Left ventricle myocardium superior (tissue), 1 donor: ENCODE measurements at places on chromosomes 6 and 20. TPM values are rescaled to one million over a fixed set of nuclear protein-coding genes. Genes with fewer than 3 reads are reported as not detected.
A peak's percentile ranks its signal among the peaks of the same experiment; 100 is the strongest.

DNA sequence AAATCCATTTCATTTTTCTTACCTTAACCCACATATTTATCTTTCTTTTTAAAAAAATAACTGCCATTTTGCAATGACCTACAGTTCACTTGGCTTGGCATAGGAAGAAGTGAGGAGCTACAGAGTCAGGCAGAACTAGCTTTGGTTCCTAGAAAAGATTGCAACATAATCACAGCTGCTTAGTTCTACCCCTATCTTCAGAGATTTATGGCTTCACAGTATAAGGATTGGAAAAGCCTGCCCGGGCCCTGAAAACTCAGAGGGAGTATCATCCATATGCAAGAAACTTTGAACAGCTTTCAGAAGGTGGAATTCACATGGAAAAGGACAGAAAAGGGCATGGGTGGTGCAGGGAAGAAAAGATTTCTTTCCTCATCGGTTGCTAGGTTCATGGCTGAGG lies 774.3 kb upstream of the CHD6 start:
- DNase-seq, result no peak

The STMND1 gene
- not detected for total RNA-seq

DNA sequence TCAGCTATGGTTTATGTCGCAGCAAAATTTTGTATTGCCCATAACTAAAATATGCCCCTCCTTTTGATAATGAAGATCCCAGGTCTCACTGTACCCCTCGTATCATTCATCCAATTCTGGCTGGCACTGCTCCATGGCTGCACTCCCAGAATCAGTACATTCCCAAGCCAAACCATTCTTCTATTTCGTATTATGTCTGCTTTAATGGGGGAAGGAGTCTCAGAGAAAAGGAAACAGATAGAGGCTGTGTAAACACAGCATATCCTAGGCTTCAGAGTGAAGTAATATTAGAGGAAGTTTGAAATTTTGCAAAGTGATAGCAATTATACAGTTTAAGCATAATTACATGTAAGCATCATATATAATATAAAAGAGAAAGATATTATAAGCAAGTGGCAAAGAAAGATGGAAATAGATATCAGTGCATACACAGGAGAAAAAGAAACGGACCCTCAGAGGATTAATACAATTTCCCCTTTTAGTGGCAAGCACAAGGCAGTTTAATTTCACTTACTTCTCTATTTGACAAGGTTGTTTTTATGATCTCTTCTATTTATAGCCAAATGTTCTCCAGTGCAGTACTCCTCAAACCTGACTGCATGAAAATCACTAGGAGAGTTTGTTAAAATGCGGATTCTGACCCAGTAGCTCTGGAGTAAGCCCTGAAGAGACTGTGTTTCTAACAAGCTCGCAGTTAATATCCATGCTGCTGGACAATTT lies 56.5 kb upstream of the TENT5A start:
- peak; percentile 48 for DNase-seq

DNA sequence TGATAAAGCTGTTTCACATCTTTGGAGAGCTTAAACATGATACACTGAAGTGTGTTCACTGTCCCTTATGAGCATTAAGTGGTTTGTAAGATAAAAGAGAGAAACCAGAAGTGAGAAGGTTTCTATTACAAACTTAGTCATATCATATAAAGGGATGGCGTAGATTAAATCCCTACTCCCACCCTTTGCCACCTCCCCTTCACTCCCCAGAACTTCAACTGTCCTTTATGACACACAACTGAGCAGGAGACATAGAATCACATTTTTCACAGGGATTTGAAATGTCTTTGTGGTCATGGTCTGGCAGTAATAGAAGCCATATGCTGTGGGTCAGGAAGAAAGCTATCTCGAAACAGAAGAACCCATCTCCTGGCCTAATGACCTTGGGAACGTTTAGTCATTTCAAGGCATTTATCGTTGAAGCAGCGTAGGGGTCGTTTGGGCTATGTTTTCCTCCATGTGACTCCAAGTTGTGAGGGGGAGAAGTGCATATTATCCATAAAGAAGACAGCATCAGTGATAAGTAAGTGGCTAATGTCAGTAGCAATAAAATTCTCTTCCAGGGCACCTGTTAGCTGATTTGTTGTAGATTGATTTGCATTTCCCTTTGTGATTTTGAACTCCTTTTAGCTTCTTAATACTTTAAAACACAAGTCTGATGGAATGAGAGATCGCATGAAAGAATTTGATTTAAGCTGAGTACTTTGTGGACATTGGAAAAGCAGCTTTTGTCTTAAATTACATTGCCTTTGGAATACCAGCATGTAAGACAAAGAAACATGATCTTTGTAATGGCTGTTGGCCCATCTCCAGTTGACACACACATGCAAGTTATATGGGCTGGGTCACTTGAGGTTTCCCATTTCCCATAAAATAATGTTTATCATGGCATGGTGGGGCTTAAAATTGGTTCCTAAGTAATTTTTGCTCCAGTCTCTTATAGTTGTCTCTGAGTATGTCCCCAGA lies 501.5 kb upstream of the FLRT3 start:
- no peak for DNase-seq

DNA sequence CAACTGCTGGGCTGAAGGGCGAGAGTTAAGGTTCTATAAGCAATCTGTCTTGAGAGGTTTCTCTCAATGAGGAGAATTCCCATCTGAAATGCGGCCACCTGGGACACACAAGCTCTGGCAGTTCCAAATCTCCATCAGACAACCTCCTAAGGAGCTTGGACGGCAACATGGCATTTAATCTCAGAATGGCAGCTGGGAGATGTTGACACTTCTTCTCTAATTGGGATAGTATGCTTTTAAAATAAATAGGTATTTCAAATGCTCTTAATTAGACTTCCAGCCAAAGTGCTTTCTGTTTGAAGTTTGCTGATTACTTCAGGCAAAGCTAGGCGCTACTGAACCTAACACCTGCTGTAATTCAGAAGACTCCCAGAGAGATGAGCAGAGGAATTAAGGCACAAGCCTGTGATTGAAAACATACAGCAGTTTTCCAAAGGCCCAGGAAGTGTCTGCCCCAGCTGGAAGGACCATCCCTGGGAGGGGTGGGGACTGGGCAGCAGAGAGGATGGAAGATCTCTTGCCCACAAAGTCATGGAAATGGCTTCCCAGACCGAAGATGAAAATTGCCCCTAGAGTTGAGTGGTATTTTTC lies 59.1 kb upstream of the KCNK16 start:
- DNase-seq, result no peak

The DNPH1 gene
- total RNA-seq, result 31.2 TPM

GRCh38 chr6:107458672-107459282 lies 587 bp downstream of the PDSS2 start:
- peak; percentile 37 for DNase-seq

The TGM2 gene
- 473 TPM for total RNA-seq

DNA sequence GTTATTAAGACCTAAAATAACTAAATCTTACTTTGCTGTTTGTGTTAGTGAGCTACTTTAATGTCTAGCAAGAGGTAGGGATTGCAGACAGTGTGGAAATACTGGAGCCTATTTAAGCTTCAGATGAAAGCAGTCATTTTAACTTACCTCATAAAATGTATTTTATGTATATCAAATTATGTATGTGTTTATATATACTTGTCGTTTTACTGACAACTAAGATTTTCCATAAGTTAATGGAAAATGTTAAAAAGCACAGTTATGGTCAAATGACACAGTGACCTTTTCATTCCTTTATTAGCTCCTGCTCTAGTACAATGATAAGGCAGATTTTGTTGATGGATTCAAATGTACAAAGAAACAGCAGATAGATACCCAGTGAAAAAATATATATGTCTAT lies 34.6 kb downstream of the QKI start:
- no peak for DNase-seq

The MYLK4 gene
- 2.5 TPM for total RNA-seq

GRCh38 chr6:37614491-37614890 lies 83.2 kb downstream of the MDGA1 start:
- DNase-seq, result no peak

The CGAS gene
- 1.0 TPM for total RNA-seq

The NHSL1 gene
- 53.0 TPM for total RNA-seq

The DDX39B gene
- total RNA-seq, result 176 TPM

DNA sequence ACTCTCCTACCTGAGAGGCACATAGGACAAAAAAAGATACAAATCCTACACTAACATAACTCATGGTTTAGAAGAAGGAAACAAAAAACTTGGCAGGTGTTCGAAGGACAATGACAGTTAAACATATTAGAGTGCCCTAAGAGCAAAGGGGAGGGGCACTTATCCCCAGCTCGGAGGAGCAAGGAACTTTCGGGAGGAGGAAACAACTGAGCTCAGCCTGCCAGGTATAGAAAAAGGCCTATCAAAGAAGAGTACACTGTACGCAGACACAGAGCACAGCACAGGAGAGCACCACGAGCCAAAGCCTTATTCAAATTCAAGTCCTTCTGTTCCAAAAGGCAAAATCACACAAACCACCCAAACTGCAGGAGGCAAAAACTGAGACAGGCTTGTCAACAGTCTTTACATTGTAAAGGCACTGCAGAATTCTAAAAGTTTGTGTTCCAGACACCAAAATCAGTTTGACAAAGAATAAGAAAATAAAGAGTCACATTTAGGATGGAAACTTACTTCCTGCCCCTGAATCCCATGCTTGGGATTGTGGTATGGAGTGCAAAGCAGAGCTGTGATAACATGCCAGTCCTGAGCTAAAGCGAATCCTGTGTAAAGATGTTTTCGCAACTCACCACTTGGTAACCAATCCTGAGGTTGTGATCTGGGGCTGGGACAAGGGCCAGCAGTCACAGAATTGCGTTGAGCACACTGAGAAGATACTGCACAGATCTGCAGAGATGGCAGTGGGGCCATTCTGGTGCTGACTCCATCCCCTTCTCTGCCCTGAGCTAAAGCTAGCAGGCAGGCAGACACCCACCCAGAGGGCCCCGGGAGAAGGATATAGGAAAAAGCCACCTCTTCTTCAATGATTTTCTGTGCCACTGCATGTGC lies 108.6 kb downstream of the CHD6 start:
- peak; percentile 70 for DNase-seq

GRCh38 chr6:15922510-15923250 lies 206.2 kb upstream of the MYLIP start:
- no peak for DNase-seq

GRCh38 chr6:147245693-147246092 lies 41.5 kb downstream of the STXBP5 start:
- DNase-seq, result no peak

- peak; percentile 32 for DNase-seq
Measured at GRCh38 chr6:11381801-11382513, 149.5 kb upstream of the NEDD9 start.

The DEFB123 gene
- total RNA-seq, result not detected

The GPX6 gene
- total RNA-seq, result not detected

The LGSN gene
- not detected for total RNA-seq

DNA sequence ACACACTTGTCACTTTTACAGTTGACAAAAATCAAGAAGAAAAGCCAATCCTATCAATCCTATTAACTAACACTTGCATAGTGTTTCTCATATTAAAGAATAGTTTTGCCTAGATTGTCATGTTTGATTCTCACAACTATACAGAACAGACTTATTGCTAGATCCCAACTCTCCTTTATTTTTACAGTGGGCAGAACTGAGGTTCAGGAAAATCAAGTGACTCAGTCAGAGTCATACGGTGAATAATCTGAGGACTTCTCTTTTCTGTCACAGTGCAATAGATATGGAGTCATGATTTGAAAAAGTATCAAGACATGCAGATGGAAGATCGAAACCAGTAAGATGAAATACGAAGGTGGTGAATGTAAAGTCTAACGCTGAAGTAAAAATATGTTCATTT lies 195.1 kb upstream of the CITED2 start:
- DNase-seq, result no peak

DNA sequence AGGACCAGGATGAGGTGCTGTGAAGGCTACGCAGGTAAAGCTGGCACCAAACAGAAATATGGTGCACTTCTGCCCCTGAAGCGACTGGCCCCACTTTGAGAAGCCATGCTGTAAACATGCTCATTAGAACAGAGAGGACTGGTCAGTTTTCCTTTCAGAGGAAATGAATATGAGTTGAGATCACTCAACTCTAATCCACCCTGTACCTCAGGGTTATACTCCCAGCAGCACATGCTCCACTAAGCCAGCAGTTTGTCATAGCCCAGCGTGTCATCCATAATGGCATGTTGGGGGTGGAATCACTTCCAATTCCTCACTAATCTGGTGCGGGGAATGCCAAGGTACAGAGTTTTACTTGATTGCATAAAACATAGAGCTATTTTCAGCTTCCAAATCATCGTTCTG lies 98.1 kb downstream of the HIVEP2 start:
- DNase-seq, result no peak

The TRIM31 gene
- not detected for total RNA-seq

The BMP2 gene
- total RNA-seq, result 3.0 TPM

GRCh38 chr6:125140808-125141207 lies 12.8 kb upstream of the TPD52L1 start:
- DNase-seq, result no peak

DNA sequence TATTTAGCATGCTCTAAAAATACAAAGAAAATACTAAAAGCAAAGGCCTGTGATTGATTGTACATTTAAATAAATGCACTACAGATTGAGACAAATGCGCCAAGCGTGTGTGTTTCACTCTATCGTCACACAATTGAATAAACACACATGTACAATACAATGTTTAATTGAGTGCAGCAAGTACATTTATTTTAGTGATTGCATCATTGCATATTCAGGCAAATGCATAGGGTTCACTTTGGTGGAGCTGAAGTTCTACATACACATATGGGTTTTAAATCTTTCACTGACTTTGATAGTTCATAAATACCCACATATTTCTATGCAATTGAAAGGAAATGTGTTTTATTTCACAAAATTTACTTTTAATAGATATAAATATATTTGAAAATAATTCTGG lies 750.6 kb upstream of the MMS22L start:
- DNase-seq, result no peak
